Motor neuron (in vitro differentiated cells): ENCODE measurements at places on chromosomes 4 and X. TPM values are rescaled to one million over a fixed set of nuclear protein-coding genes. Genes with fewer than 3 reads are reported as not detected.

GAGE12J gene
- not detected in 2 replicates for total RNA-seq

- ATAC-seq: no peak
Measured at GRCh38 chr4:53809816-53810215, 218.5 kb upstream of the LNX1 start.

DNA sequence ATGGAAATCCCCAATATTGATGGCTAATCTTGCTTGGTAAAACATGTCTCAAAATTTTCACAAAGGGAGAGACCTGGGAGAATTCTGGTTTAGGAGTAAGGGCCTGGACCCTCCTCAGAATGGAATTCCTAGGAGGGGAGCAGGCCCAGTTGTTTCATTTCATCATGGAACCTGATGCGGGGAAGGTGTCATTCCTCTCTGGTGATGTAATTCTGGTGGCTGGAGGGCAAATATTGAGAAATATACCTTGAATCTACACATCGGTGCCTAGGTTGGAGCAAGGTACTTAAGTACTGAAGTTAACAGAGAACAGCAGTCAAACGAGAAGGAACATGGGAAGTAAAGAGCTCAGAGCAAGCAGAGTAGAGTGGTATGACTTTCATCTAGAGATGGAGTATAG, 23.2 kb upstream of the CCSER1 start:
- ATAC-seq: no peak

DNA sequence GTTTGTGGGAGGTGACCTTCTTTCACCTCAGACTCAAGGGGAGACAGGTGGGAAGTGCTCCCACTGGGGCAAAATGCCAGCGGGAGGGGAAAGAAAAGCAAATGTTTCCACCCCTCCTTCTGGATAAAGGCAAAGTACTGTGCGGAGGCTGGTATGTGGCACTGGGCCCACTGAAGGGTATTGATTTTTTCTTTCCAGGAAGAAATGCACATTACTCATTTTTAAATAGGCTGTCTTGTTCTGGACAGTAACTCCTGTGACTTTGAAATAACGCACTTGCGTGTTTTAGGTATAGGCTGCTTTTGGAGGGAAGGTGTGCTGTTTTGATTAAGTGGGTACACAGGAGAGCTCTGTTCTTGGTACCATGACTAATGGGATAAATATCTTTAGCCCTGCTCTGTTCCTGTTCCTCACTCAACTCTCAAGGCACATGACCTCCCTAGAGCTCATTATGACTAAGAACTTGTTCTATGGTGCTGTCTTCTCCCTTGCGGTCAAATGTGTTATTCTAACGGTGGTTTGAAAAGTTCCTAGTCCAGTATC, 40.7 kb upstream of the MBTPS2 start:
- no peak for ATAC-seq

DNA sequence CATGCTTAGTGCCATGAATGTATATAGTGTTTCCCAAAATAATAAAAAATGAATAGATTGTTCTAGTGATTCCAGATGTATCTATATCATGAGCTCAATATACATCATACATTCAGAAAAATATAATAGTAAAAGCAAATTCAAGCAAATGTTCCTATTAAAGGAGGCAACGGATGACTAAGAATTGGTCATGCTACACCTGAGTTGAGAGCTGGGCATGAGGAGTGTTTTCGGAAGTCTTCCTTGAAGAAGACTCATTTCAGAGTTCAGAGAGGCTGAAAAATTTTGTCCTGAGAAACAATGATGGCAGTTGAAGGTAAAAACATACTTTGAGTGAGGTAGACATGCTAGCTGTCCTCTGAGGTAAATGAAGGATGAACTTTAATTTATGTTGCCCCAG, 79.3 kb upstream of the IL1RAPL2 start:
- ATAC-seq: no peak

AMMECR1 gene
- total RNA-seq: 8.2 and 8.8 TPM in 2 replicates

DNA sequence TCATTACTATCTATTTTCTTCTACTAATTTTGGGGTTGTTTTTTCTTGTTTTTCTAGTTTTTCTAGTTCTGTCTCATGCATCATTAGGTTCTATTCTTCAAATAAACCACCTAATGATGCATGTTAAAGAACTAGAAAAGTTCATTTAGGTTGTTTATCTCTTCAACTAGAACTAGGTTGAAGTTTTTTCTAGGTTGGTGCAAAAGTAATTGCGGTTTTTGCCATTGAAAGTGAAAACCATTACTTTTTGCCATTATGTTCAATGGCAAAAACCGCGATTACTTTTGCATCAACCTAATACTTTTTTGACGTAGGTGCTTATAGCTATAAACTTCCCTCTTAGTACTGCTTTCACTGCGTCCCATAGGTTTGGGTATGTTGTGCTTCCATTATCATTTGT, 64.4 kb upstream of the SLC7A3 start:
- no peak for ATAC-seq

DNA sequence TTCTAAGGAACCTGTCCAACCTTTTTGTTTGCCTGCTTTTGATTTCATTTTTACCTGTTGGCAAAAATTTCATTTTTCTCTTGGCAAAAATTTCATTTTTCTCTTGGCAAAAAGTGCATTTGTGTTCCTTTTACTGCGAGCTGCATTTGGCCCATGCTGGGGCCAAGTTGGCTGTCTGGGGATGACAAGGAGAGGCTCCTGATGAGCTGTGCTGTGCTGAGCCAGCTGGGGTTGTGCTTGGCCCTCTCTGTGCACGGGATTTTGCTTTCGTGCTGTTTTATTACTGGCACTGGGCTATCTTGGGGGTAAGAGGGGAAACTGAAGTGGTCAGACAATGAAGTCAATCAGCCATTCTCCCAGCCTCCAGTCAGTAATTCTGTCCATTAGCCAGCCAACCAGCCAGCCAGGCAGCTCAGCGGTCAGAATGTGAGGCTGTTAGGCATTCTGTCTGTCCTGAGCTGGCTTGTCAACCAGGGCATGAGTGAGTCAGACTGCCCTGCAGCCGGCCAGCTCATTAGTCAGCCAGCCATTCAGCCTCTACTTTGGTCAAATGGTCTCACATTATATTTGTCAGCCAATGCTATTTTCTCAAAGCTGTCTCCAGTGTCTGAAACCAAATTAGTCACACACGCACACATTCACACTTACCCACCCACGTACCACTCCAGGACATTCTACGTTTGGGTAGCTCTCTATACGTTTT, 56.9 kb upstream of the PRPS1 start:
- peak; percentile 54 for ATAC-seq

TLL1 gene
- 0.14 and 0.24 TPM in 2 replicates for total RNA-seq

INTU gene
- 21.5 and 27.1 TPM in 2 replicates for total RNA-seq

SATL1 gene
- total RNA-seq: 0.28 TPM in 1 of 2 replicates, not detected in the other

DNA sequence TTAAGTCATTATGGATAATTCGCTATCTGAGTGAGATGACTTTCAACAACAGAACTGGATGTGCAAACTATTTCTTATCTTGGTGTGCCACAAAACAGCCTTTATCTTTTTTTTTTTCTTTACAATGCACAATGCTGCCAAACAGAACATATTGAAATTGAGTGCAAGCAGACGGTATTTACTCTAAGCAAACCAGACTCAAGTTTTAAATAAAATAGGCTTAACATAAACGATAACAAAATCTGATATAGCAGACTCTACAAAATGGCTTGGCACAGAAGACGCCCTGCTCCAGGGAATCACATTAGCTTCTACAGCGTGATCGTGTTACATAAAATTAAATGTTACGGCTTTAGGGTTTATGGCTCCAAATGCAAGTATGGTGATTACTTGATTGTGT, 9.6 kb upstream of the STK32B start:
- ATAC-seq: no peak

PLP2 gene
- 19.9 and 25.2 TPM in 2 replicates for total RNA-seq

XAGE1B gene
- total RNA-seq: 1.1 TPM in 1 of 2 replicates, not detected in the other

GRCh38 chr4:10203851-10204250, 87.3 kb upstream of the WDR1 start:
- no peak for ATAC-seq

DNA sequence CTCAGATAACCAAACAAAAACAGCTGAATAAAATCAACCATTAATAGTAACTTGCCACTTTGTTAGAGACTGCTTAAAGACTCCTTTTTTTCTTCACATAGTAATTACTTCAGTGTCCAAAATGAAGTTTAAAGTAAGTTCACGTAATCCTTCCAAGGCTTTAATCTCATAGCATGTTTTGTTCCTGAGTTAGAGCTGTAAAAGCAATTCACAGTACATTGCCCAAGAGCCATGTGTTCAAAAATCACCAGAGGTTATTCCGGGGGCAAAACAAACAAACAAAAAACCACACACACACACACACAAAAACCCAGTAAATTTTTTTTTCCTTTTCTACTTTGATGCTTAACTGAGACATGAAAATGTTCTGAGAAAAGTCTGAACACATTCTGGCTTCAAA, 6.1 kb downstream of the GPR82 start:
- ATAC-seq: no peak

QDPR gene
- 16.7 and 35.4 TPM in 2 replicates for total RNA-seq

DNA sequence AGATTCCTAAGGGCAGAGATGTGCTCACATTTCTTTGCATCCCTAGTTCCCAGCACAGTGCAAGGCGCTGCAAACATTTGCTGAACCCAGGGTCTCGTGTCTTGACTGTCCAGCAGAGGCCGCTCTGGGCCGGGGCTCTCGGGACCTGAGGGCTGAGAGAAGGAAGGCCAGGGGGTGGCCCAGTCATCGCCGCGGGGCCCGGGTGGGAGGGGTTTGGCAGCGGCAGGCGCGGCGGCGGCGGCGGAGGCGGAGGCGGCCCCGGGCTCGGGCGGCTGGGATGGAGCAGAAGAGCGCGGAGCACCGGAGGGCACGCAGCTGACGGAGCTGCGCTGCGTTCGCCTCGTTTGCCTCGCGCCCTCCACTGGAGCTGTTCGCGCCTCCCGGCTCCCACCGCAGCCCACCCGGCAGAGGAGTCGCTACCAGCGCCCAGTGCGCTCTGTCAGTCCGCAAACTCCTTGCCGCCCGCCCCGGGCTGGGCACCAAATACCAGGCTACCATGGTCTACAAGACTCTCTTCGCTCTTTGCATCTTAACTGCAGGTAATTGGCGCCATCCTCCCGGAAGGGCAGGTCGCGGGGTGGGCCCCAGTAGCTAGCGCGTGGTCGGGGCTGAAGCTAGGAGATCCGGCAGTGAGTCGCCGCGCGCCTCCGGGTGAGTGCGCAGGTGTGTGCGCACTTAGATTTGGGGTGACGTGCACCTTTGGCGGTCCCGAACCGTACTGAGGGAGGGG, at the start of gene PARM1:
Gene PARM1, plus strand, starts transcription at position 285 of the 730 bp plus-strand sequence. Its CDS starts 212 bp downstream, at position 497.
- peak; percentile 92 for ATAC-seq

- no peak for ATAC-seq
Measured at GRCh38 chr4:102825261-102826091, 1.9 kb downstream of the UBE2D3 start.

DNA sequence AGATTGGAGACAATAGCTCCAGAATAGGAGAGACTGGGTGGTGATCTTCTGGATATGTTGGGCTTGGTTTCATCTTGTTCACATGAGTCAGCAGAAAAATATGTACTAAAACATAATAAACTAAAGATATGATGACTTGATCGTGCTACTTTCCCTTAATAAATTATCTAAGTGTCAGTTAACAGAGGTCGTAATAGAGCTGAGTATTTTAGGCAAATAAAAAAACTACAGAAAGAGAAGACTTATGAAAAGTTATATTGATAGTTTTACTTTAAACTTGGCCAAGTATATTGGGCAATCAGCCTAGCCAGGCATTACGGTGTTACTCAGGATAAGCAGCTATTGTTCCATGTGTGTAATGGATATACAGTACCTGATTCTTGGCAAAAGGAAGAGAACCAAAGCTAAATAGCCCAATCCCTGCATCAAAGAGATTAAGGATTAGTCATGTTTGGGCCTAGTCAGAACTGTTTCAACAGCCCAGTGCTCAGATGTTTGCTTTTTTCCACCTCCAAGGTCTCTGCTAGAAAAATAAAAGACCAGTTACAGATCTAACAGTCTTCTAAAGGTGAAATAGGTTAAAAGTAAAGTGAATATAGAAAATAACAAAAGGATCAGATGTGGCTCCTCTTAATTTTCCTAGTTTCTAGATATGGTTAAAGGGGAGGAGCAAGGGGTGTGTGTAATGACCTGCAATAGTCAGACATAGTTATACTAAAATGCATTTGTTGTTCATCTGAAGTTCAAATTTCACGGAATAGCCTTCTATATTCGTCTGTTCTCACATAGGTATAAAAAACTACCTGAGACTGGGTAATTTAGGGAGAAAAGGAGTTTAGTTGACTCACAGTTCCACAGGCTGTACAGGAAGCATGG, 262.6 kb downstream of the ADGRL3 start:
- no peak for ATAC-seq

TTC29 gene
- 0.44 and 0.90 TPM in 2 replicates for total RNA-seq

GRCh38 chr4:150289881-150290280, 211.6 kb downstream of the DCLK2 start:
- no peak for ATAC-seq

GRCh38 chr4:145792429-145792828, 112.5 kb downstream of the C4orf51 start:
- ATAC-seq: no peak

- ATAC-seq: no peak
Measured at GRCh38 chrX:138638996-138639395, 72.5 kb downstream of the FGF13 start.

- no peak for ATAC-seq
Measured at GRCh38 chrX:48460031-48460430, 10.0 kb downstream of the SLC38A5 start.

DNA sequence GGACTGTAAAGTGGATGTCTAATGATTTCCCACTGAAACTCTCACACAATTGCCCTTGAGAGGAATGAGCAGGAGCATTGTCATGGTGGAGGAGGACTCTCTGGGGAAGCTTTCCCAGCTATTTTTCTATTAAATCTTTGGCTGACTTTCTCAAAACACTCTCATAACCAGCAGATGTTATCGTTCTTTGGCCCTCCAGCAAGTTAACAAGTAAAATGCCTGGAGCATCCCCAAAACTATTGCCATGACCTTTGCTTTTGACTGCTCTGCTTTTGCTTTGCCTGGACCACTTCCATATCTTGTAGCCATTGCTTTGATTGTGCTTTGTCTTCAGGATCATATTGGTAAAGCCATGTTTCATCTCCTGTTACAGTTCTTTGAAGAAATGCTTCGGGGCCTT, 120.2 kb upstream of the PDE5A start:
- no peak for ATAC-seq

- ATAC-seq: no peak
Measured at GRCh38 chrX:24372021-24372763, 11.8 kb downstream of the SUPT20HL1 start.

ASB11 gene
- total RNA-seq: 0.28 TPM in 1 of 2 replicates, not detected in the other

DNA sequence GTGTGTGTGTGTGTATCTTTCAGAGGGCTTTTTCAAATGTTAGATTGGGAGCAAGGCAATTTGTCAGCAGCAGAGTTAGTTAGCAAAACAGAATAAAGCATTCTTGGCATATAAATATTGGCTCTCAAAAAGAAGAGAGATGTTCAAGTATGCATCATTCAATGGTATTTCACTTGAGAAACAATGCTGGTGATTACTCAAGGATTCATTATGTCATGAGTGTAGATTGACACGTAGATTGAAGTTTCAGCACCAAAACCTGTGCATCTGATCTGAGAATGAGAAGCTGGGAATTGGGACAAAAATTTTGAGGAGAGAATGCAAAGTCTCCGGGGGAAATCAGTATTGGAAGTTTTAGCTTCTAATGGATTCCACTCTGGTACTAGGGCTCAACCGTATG, 241.4 kb downstream of the FRMPD4 start:
- ATAC-seq: no peak

ZFP42 gene
- 0.50 TPM in 1 of 2 replicates, not detected in the other for total RNA-seq

TMEM255A gene
- 3.7 and 4.1 TPM in 2 replicates for total RNA-seq

FREM3 gene
- 0.38 TPM in 2 replicates for total RNA-seq
